ENCODE measurements at places on chromosomes 12 and 14.

- DNase-seq: no peak
Measured at GRCh38 chr12:52398176-52398575, 8.0 kb downstream of the KRT82 start.

DNA sequence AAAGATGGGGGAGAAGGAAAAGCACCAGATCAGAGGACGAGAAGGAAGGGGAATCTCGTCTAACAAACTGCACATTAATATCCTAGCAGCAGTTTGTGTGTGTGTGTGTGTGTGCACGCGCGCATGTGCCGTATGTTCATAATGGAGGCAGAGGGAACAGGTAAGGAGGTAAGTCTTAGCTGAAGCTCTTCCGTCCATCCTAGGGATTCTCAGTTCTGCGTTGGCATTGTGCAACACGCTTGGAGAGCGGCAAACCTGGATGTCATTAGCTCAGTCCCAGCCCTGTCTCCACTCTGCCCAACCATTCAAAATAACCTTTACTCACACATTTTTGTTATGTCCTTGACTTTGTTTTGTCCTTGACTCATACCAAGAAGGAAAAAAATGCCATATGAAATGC, 1.6 kb upstream of the C1R start:
- DNase-seq: no peak

DNA sequence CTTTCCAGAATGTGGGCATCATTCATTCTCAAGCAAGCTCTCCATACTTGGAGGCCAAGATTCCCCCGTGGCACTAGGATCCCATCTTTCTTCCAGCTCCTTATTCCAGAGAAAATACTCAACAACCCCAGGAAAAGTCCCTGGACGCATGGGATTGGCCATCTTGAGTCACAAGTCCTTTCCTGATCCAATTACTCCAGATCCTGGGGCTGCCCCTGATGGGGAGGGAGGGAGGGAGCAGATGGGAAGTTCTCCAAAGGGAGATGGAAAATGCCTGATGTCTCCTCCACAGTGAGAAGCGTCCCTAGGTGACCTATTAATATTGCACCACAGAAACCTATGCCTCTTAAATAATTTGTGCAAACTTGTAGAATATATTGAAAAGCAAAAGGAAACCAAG, 12.4 kb upstream of the KCNK13 start:
- DNase-seq: no peak

GRCh38 chr12:47244835-47245234, 165.1 kb upstream of the AMIGO2 start:
- DNase-seq: no peak

DNA sequence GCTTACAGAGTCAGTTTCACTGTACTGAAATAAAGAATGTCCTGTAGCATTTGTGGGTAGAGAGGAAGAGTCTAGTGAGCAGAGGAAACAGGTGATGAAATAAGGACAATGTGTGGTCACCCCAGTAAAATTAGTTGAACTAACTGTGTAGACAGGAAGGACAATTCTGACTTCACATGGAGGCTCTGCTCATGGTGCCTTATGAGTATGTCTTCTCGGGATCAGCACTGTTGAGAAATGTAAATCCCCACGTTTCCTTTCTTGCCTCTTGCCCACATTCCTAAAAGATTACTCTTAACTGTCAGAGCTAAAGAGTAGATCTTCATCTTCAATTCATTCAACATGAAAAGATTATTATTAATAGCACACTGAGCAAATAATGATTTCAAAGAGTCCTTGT, 113.2 kb upstream of the FLRT2 start:
- no peak for DNase-seq

DNA sequence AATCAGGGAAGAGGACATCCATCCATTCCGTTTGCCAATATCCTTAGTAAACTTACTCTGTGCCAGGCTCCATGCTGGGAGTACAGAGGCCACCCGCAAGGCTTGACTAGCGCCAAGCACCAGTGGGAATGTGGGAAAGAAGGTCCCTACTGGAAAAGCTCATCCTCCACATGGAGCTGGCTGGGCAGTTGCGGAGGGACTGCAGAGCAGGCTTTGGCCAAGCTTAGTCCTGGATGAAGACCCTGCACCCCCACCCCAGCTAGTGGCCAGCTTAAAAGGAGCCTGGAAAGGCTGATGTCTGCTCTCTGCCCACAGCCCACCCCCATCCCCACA, 22.4 kb upstream of the EIF2B2 start:
- DNase-seq: no peak

DNA sequence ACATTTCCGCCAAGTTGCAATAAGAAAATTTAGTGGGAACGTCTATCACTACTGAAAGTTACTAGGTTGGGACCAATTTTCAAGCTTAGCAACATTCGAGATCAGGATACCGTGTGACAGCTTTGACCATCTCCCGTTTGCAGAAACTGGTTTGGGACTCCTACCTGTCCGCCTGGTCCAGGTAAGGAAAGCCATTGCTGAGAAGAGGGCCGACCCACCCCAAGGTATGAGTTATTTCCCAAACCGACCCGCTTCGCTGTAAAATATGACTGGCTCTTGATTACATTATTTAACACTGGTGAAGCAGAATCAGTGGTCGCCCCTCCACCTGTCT, 271 bp downstream of the DNAI7 start:
- no peak for DNase-seq

DNA sequence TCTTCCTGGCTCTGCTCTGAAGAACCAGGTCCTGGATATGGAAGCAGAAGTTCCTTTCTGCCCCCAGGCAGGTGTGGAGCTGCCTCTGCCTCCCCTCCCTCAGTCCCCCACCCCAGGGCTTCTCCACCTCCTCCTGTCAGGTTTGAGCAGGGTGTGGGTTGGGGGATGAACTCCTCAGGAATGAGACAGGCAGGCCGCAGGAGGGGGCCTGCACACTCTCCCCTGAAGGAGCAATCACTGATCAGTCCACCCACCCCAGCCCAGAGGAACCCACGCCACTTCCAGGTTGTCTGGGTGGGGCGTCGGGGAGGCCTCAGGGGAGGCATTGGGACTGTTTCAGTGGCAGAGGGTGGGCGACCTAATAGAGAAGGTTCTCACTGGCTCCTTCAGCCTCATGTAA, 26.6 kb downstream of the FAIM2 start:
- DNase-seq: no peak

DNA sequence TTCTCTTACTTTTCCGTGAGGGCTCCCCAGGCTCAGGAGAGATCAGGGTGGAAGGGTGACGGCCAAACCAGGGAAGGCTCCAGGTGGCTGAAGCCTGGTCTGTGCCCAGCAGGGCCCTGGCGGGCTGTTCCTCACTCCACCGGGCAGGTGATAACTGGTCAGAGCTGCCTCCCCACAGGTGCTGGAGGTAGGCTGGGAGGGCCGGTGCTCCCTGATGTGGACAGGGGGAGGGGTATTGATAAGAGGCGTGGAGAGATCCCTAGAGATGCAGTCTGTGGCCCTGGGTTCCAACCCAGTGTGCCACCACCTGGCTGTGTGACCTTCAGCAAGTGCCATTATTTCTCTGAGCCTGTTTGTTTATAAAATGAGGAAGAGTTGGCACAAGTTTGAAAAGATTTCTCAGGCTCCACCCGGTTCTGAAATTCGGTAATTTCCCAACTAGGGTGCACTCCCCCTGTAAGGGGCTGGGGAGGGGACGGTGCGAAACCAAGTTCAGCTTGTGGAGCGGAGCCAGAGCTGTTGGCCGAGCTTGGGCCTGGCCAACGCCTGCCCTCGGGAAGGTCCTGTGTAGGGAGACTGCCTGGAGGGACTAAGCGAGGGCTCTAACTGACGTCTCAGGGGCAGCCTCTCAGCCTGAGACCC, 1.0 kb upstream of the NR4A1 start:
- DNase-seq: no peak

GRCh38 chr14:93036652-93037345, 78.9 kb downstream of the ITPK1 start:
- no peak for DNase-seq

- no peak for DNase-seq
Measured at GRCh38 chr14:75279153-75279762, 630 bp downstream of the FOS start.

DNA sequence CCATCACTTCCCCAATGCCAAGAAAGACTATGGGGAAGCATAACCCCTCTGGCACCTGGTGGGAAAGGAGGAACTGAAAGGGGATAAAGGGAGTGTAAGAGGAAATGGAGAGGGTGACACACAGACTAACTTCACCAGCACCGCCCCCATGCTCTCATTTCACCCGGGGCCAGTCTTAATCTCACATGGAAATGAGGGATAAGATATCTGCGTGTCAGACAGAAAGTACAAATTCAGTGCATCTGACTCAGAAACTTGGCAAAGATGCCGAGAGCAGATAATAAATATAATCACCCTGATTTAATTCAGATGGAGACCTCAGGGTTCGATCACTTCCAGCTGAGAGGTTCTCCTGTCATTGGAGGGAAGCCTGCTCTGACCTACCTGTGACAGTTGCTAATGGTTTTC, 191.6 kb downstream of the DUSP6 start:
- no peak for DNase-seq

DNA sequence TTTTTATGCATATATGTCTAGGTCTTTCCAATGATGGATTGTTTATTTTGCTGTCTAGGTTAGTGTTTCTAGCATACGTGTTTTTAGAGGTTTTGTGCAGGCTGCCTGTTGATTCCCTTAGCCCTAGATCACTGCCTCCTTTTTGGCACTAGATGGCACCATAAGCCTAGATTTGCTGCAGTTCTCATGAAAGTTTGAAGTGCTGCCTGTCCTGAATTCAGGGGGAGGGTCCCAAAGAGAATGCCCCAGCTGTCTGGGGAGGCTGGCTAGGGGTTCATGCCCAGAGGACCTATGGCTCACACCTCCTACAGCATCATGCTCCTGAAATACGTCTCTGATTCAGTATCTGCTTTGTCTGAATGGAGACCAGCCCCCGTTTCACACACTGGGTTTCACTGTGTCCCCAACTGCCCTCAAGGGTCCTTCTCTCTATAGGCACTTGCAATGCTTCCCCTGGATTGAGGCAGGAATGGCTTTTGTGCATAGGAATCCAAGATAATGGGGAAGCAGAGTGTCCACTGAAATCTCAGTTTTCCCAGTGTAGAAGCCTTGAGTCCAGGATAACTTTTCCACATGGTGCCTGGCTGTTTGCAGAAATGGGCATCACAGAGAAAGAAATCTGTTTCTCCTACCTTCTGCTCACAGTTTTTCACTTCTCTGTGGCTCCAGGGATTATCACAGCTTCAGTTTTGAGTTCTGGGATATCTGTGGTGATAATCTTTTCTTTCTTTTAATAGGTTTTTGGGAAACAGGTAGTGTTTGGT, 14.2 kb upstream of the TXNRD1 start:
- no peak for DNase-seq

GRCh38 chr14:32090686-32091085, 13.6 kb downstream of the ARHGAP5 start:
- DNase-seq: no peak

DNA sequence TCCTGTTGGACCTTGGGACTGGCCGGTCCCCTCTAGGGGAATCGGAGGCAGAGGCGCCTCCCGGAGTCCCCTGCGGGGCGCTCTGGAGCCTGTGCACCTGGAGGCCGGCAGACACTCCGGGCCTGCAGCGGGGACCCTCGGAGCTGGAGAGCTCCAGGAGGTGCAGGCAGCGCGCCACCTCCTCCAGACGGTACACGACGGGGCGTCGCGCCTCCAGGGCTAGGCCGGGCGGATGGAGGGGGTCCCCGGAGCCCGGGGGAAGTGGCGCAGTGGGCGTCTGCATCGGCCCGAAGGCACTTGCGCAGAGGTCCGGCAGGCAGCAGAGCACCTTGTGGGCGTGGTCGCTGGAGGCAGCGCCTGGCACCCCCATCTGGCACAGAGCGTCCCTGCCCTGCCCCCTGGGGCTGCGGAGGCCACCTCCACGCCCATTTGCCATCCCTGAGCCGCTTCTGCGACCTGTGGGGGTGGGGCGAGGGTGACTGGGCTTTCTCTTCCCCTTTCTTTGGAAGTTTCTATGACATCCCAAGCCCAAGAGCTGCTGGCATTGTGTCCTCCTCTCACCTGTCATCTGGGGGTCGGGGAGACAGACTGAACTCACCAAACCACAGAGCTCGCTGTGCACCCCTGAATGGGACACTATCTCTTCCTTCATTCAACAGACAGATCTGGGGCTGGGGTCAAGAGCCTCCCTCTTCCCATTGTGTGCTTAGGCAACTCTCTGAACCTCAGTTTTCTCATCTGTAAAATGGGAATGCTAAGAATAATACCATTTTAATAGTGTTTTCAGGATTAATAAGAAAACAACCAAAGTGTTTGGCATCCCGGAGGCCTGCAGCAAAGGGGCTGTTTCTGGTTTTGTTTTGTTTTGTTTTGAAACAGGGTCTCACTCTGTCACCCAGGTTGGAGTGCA, 37.5 kb upstream of the CORO1C start:
- peak; percentile 74 for DNase-seq

DNA sequence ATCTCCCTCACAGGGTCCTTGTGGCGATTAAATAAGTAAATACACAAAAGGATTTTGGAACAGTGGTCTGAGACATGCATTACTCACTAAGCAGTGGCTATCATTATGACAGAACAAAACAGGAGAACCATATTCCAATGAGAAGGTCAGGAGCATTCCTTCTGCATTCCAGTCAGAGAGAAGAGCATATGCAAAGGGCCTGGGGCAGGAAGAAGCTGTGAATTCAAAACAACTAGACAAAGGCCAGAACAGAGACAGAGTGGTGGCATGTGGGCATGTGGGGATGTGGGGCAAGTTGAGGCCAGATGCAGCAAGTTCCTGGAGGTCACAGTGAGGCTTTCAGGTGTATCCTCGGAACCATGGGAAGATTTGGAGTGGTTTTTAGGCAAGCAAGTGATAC, 70.1 kb upstream of the VRK1 start:
- DNase-seq: no peak

- DNase-seq: no peak
Measured at GRCh38 chr14:55706893-55707292, 126.9 kb downstream of the KTN1 start.

DNA sequence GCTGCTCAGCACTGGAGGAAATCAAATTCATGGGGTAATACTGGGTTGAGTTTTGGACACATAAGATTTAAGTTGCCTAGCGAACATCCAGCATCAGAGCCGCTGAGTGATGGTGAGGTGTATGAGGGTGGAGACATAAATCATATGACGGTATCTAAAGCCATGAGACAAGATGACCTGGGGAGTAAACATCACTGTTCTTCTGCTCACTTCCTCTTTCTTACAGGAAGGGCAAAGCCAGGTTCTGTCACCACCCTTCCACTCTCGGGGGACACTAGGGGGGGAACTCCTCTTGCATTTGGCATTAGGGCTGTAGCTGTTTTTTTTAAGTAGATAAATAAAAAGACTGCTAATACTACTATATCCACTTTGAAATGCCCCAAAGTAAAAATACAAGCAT, 24.0 kb downstream of the PRDM4 start:
- no peak for DNase-seq

DNA sequence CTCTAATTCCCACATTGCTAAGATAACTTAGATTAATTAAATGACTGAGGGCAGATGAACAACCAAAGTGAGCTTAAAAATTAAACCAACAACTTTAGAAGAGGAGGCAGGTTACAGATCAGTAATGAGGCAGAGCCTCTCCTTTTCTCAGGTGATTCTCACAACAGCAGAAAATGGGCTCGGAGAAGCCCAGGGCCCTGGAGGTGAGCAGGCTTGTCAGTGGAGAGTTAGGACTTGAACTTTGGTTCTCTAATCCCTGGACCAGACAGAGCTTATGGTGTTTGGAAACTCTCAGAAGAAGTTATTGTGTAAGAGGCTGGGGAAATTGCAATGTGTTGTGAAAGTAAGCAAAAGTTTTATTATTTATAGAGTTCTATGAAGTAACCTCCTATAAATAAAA, 2.8 kb downstream of the TRHDE start:
- peak; percentile 66 for DNase-seq

Data from HuH-7 (cell line).